CD4-positive, alpha-beta memory T cell (primary cell): ENCODE measurements at places on chromosomes 6 and 20.

DNA sequence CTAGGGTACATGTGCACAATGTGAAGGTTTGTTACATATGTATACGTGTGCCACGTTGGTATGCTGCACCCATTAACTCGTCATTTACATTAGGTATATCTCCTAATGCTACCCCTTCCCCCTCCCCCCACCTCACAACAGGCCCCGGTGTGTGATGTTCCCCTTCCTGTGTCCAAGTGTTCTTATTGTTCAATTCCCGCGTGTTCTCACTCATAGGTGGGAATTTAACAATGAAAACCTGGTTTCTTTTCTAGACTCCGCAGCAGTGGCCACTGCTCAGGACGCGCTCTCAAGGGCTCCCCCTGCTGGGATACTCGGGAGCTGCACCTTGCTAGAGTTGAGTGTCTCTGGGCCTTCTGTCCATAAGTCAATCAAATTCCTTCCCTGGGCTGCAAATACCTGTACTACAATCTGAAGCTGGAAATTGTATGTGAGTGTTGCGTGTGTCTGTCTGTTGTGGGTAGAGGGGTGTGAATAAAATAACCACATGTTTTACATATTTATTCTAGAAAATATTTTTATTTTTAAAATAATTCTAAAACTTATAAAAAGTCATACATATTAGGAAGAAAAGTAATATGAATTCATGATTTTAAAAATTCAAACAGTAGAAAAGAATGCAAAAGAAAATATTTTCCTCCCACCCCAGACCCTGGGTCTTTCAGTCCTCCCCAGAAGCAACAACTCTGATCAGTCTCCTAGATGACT, 8.2 kb upstream of the CEP250 start:
- peak; percentile 83 for DNase-seq

DNA sequence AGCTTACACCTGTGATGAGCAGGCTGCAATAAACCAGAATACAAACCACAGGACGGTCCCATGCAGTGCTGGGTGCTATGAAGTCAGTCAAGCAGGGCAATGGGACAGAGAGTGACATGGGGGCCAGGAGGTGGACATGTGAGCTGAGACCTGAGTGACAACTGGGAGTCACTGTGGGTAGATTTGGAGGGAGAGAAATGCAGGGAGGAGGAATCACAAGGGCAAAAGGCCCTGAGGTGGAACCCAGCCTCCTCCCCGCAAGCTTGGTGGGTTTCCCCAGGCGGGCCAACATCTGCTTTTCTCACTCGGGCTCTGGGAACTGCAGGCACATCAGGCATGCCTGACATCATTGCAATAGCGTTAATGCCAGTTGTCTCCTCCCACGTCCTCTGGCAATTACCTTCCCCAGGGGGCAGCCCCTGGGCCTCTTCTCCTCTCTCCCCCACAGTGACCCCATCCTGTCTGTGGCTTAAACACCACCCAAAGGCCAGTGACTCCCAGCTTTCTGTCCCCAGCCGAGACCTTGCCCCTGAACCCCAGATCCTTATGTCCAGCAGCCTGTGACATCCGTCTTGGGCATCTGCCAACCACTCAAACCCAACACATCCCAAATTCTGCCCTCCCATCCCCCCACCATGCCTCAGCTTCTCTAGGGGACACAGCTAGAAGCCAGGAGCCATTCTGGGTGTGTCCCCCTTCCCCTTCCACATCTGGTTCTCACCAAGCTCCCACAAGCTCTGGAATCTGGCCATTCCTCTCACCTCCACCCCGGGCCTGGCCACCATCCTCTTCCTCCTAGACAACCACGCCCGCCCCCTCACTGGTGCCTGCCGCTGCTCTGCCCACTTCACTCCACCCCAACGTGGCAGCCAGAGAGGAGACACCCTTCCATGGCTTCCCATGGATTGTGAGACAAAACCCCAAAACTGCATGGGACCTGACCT, 28.2 kb downstream of the PDRG1 start:
- no peak for DNase-seq

DNA sequence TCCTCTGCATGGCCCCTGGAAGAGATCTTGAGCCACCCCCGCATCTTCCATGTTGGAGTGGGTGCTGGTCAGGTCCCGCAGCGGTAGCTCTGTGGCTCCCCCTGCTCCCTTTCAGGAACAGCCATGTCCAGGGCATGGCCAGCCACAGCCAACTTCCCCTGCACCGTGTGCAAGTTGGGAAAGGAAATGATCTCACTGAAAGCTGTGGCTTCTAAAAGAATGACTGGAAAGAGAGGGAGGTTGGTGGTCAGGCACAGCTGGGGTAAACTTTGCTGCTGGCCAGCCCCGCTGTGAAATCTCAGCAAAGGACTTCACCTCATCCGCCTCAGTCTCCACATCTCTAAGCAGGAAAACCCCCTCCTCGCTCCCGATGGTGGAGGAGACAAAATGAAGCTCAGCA, 153.6 kb upstream of the CST7 start:
- no peak for DNase-seq

DNA sequence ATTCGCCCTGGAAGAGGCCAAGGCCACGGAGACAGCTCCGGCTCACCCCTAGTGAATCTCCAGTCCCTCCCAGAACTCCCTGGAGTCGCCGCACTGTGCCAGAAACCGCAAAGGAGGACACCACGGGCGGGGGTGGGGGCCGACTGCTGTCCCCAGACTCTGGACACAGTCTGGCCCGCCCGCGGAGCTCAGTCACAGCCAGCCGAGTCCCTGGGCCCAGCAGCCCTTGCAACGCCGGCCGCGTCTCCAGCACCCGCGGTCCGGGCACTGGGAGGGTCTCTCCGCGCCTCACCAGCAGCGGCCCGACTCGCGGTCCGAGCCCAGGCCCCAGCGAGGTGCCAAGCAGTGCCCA, 518 bp downstream of the PEX6 start:
- no peak for DNase-seq

DNA sequence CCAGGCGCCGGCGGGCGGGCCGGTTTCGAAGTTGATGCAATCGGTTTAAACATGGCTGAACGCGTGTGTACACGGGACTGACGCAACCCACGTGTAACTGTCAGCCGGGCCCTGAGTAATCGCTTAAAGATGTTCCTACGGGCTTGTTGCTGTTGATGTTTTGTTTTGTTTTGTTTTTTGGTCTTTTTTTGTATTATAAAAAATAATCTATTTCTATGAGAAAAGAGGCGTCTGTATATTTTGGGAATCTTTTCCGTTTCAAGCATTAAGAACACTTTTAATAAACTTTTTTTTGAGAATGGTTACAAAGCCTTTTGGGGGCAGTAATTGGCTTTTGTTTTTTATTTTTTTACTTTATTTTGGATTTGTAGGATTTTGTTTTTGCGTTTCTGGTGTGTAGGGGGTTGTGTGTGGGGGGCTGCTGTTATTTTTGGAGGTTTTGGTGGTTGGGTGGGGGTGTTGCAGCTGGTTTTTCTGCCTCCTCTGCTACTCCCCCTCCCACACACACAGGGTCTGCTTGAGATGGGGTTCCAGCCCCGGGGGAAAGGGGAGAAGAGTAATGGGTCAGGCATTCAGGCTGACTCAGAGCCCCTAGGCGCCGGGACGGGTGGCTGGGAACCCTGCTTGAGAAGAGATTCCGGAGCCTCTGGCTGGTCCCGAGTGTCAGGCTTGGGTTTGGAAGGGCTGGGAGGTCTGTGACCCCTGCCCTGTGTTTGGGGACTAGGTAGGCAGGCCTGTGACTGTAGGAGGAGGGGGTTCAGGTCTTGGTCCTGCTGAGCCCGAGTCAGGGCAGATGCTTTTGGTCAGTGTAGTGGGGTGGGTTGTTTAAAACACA, 2.0 kb downstream of the CEBPB start:
- peak; percentile 89 for DNase-seq

DNA sequence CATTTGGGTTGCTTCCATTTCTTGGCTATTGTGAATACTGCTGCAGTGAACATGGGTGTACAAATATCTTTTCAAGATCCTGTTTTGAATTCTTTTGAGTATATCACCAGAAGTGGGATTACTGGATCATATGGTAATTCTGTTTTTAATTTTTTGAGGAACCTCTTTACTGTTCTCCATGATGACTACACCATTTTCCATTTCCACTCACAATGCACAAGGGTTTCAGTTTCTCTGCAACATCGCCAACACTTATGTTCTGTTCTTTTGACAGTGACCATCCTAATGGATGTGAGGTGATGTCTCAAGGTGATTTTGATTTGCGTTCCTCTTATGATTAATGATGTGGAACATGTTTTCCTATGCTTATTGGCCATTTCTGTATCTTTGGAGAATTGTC, 214.4 kb upstream of the ZFP64 start:
- DNase-seq: no peak

DNA sequence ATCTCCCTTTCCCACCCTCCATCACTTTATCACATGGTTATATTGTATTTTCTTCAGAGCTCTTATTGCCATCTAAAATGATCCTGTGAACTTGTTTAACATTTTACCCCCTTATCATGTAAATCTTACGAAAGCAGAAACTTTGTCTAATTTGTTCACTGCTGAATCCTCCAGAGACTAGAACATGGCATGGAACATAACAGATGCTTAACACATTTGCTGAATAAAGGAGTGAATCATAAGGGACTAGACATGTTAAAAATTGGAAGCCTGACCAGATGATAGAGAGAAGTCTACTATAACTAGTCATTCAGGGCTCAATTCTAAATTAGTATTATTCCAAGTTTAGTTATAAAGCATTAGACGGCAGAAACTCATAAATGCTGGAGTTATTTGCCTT, 73.3 kb downstream of the MAN1A1 start:
- DNase-seq: no peak

DNA sequence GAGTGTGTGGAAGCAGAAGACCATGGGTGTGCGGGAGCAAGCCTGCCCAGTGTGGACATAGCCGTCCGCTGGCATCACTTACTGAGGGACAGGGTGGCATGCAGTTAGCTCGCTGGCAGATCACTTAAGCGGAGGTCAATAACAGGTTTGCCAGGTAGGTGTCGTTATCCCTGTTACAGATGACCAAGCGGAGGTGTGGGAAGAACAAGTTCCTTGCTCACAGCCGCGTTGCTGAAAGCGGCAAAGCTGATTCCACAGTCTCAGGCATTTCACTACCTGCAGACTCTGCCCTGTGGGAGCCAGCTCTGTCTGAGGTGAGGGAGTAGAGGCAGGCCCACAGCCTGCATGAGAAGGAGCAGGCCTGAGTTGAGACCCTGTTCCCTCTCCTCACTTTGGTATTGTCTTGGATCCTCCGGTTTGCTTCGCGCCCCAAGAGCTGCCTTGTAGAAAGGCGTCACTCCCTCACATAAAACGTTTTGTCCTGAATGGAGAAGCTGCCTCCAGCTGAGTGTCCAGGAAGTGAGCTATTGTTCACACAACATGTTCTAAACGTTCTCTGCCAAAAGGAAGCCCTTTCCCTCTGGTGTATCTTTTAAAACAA, 96.9 kb downstream of the TCP11 start:
- no peak for DNase-seq

- no peak for DNase-seq
Observed at GRCh38 chr20:50550531-50550930, 40.3 kb downstream of the PTPN1 start.

GRCh38 chr6:136149311-136149710, 100.8 kb downstream of the MTFR2 start:
- no peak for DNase-seq

- no peak for DNase-seq
Observed at GRCh38 chr6:34161857-34162515, 16.1 kb upstream of the GRM4 start.

DNA sequence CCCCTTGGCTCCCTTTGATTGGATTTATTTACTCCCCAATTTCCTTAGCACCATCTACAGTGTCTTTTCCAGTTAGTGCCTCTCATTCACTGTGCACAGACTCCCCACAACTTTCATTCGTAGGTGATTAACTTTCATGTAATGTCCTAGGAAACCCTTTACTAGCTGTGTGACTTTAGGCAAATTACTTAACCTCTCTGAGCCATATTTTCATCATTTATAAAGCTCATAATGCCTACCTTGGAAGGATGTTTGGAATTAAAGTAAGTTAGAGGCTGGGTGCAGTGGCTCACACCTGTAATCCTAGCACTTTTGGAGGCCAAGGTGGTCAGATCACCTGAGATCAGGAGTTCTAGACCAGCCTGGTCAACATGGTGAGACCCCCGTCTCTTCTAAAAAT, 20.1 kb downstream of the C6orf15 start:
- DNase-seq: no peak

GRCh38 chr20:14360416-14360815, 23.0 kb upstream of the FLRT3 start:
- no peak for DNase-seq

DNA sequence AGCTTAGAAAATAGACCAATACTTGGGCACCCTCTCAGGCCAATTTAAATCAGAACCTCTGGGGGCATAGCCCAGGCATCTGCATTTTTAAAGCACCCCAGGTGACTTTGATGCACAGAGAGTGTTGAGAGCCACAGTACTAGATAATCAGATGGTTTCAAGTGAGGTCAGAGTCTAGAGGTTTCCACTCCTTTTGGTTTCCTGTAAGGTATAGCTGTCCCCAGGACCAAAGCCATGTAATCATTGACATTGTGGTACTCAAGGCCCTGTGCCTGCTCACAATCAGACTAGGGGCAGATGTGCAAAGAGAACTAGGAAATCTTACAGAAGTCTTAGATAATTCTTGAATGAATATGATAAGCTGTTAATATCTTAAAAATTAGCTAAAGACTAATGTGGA, 9.1 kb downstream of the FILIP1 start:
- no peak for DNase-seq

DNA sequence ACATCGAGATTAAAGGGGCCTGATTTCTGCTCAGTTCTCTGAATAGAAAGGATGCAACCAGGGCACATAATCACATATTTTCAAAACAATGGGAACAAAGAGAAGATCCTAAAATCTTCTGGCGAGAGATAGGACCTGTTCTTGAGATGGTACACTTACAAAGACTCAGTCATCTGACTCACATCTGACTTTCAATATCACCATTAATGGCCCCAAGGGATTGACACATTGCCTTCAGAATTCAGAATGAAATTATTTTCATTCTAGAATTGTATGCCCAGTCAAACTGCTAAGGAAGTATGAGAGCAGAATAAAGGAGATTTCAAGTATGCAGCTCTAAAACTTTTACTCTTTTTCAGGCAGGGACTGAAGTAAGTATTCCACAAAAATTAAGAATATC, 240.7 kb upstream of the POU3F2 start:
- no peak for DNase-seq

GRCh38 chr6:155880900-155881299, 425.3 kb upstream of the NOX3 start:
- DNase-seq: no peak

- DNase-seq: peak; percentile 29
Observed at GRCh38 chr6:108874470-108875160, 26.4 kb downstream of the ARMC2 start.

DNA sequence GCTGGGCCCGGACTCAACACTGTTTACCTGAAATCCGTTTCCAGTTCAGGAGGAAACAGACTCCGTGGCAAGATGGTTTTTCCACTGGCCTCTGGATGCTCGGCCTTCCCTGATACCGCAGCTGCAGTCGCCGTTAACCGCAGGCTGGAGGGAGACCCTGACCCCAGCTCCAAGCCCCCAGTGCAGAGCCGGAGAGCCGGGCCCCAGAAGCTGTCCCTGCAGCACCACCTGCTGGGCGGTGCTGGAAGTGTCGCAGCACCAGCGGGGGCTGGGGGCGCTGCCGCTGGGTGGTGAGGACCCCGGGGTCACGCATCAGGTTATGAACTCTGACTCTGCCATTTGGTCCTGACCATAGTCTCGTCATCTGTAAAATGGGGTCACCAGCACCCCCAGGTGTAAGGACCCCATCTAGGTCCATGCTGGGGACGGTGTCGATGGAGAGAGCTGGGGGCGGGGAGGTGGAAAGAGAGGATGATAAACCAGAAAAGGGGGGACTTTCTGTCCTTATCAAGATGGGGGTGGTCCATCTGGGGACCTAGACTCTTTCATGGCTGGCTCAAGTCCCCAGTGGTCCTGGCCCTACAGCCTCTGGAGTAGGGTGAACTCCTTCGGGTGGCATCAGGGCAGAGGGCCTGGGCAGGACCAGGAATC, 20.8 kb upstream of the CHRNA4 start:
- DNase-seq: peak; percentile 41
